ENCODE measurements at places on chromosomes 12 and 14.

DNA sequence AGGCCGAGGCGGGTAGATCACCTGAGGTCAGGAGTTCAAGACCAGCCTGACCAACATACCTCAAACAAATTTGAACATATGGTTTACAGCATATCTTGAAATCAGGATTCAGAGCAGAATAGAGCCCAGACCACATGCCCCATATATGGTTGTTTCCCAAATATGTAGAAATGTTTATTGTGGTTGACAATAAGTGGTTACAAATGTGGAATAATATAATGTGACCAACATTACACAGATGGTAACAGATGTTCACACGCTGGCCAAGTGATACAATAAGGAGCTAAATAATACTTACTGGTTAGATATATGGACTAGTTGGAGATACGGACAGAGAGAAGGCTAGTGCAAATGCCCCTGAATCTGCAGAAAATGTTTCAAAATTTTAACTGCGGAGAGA lies 85.3 kb downstream of the MAPKAPK5 start:
- DNase-seq = no peak

DNA sequence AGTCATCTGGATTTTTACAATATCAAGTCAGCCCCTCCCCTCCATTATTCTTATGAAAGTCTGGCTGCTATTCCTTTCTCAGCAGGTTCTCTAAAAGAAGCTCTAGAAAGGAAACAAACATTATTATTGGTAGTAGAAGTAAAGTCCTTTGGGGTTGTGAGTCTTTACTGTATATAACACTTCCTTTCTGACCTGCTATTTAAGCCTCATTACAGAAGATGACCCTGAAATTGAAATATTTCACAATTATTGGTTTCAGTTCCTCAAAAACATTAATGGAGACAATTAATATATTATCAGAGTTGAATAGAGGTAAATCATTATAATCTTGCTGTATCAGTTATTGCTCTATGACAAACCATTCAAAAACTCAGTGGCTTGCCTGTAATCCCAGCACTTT lies 19.3 kb downstream of the PLEKHA5 start:
- no peak for DNase-seq

- DNase-seq = no peak
Observed at GRCh38 chr12:452667-453210, 7.0 kb upstream of the B4GALNT3 start.

- DNase-seq = no peak
Observed at GRCh38 chr14:64676410-64677008, 27.7 kb upstream of the PLEKHG3 start.

DNA sequence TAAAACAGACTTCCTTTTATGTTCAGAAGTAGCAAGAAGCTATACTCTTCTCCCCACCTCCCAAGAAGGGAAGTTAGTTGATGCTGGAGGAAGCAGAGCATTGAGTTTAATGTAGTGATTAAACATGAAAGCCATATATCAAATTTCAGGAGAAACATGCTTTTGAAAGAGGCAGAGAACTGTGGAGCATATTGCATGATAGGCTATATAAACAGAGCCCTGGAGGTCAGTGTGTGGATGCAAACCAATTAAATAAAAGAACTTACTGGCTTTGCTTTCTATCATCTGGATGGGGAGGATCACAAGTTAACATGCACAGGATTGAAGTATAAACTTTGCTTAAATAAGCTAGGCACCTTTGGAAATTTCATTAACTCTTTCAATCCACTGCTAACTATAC lies 94.1 kb downstream of the MSRB3 start:
- DNase-seq = no peak

DNA sequence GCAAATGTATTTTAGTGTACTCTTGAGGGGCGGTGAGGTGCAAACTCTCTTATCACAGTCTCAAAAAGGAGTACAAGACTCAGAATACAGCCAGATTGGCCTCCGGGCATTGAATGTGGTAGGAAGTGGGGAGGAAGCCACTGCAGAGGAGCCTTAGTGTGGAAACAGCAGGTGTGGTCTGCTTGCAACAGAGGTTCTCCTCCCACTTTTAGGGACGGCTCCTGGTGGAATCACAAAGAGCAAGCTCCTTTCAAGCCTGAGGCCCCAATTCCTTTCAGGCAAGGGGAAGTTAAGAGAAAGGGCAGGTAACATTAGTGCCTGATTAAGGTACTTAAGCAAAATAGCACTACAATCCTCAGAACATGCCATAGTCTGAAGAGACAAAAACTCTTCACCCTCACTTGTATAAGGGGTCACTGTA lies 23.7 kb upstream of the SLC2A3 start:
- DNase-seq = no peak

DNA sequence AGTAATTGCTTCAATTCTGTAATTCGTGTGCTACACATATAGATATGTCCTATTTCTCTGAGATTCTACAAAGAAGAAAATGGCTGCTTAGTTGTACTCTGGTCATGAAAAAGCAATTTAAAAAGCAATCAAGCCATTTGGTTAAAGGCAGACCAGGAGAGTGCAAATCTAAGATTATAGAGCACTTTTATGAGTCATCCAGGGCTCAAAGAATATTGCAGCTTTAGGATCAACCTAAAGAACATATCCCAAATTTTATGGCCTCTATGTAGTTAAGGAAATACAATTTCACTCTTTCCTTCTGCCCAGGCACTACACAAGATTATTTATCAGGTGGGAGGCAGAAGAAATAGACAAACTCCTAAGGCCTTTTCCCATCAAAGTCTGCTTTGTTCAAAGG lies 332.8 kb downstream of the SEC23A start:
- DNase-seq = no peak

- DNase-seq = no peak
Observed at GRCh38 chr14:46091819-46092218, 559.8 kb downstream of the RPL10L start.

DNA sequence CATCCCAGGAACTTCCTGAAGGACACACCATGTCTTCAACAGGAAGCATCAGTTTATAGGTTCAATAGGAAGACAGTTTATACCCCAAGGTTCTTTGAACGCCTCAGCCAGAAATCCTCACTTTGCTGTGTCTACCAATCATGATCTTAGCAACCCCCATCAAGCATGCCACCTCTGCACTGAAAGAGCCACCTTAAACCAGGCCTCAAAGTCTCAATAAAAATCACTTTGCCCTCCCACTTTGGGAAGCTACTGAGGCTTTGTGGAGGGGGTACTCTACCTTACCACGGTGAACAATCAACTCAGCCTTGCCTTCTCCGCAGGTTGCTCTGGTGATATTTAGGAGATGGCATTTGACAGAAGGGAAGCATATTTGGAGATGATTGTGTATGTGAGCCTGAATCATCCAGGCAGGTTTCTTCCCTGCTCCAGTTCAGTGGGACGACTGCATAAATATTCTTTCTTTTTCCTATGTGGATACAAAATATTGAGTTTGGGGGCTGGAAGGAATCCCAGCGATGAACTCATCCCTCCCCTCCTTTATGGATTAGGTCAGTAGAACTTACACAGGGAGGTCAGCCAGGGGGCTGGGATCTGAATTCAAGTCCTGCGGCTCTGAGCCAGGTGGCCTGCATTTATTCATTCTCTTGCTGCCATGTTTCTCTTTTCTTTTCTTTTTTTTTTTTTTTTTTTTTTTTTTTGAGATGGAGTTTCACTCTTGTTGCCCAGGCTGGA lies 42.8 kb upstream of the VASH1 start:
- DNase-seq = no peak

DNA sequence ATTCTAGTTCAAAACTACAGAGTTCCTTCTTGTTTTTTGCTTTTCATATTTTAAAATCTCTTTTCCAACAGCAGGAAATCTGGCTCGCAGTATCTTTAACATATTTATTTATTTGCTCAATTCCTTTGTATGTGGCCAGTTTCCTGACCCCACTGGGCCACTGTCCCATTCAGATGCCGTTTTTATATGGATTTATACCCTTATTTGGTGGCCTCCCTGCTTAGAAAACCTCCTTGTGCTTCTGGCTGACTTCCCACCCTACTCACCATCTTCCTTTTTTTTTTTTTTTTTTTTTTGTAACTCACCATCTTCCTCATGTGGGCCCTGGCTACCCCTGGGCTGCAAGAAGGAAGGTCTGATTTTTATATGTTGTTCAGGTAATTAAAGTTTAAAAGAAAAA lies 53.9 kb downstream of the TTLL5 start:
- DNase-seq = no peak

- no peak for DNase-seq
Observed at GRCh38 chr12:97936165-97936564, 473.6 kb downstream of the RMST start.

- no peak for DNase-seq
Observed at GRCh38 chr12:125503128-125503527, 437.9 kb downstream of the AACS start.

DNA sequence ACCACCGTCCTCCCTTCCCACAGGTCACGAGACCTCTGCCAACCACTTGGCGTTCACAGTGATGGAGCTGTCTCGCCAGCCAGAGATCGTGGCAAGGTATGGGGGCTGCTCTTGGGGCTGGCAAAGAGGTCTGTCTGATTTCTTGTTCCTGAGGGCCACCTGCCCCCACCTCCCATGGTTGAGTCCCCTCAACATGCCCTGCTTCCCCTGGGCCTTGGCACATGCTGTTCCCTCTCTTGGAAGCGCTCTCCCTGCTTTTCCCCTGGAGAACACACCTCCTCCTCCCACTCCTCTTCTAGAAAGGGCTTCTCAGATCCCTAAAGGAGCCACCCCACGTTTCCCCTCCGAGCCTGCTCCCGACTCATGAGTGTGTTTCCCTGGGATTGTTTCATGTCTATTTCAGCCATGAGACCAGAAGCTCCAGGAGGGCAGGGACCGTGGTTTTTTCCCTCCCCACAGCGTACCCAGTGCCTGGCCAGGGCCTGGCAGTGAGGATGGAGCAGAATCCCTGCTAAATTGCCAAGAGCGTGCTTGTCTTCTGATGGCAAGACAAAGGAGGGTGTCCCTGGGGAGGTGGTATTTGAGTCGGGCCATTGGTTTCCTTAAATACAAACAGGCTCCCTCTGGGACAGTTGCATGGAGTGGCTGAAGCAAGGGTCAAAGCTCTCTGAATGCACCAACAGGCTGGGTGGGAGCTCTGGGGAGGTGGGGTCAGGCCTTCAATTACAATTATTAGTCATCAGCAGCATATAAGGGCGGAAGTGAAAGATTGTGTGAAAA lies 34.1 kb downstream of the CYP46A1 start:
- no peak for DNase-seq

GRCh38 chr14:98489115-98489514 lies 782.9 kb downstream of the BCL11B start:
- no peak for DNase-seq

DNA sequence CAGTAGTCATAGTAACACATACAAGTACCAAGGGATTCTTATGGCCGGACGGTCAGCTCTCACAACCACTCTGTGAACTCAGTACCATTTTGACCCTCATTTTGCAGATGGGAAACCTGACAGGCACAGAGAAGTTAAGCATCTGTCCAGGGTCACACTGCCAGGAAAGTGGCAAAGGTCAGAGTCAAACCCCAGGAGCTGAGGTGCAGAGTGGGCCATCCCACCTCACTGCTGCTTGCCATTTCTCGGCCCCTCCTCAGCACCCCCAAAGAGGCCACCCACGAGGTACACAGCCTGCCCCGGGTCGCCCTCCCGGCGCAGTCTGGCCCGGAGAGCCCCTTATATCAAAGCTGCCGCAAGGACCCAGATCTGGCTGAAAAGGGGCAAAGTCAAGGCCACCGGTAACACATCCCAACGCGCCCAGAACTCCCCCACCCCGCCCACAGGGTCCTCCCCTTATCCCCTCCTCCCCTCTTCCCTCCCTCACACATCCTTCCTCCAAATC lies 1.7 kb downstream of the NCOR2 start:
- DNase-seq = no peak

GRCh38 chr14:75339059-75339458 lies 60.4 kb downstream of the FOS start:
- DNase-seq = no peak

GRCh38 chr14:102824832-102825231 lies 47.6 kb downstream of the TRAF3 start:
- DNase-seq = no peak

DNA sequence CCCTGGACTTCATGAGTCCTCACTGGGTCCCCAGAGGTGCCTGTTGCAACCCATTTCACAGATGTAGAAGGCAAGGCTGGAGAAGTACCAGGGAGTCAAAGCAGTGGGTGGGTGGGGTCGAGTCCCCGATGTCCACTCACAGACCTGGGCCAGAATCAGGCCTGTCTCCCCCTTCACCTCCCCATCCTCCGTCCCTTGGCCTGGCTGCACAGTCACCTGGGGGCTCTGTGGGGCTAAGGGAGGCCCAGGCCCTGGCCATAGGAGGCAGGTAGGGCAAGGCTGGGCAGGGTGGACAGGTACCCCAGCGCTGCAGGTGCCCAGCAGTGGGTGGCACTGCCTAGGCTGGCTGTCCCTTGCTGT lies 29.5 kb downstream of the RTL1 start:
- no peak for DNase-seq

DNA sequence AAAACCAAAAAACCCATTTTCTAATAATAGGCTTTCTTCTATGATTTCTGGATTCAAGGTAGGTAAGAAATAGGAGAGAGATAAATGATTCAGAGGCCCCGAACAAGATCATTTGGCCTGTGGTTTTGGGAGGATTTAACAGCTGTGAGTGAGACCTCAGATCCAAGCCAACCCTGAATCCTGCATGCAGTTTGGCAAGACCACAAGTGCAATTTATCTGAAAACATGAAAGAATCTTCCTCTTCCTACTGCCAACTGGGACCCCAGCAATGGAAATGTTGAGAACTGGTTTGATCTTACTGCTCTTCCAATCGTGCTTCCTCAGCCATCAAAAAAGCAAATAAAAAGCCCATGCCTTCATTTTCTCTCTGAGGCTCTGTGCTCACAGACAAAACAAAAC lies 519.7 kb upstream of the TBX3 start:
- no peak for DNase-seq

DNA sequence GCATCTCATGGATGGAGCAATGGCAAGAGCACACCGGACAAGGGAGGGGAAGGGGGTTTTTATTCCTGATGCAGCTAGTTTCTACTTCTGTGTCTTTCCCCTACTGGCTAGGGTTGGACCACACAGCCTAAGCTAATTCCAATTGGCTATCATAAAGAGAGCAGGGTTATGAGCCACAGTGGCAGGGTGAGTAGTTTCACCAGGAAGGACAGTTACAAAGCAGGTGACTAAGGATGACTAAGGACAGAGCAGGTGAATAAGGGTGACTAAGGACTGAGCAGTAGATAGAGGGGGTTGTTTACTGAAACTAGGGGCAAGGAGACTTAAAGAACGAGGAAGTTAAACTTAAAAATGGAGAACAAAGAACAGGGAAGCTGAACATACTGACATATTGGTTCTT lies 321.4 kb upstream of the SEL1L start:
- no peak for DNase-seq

DNA sequence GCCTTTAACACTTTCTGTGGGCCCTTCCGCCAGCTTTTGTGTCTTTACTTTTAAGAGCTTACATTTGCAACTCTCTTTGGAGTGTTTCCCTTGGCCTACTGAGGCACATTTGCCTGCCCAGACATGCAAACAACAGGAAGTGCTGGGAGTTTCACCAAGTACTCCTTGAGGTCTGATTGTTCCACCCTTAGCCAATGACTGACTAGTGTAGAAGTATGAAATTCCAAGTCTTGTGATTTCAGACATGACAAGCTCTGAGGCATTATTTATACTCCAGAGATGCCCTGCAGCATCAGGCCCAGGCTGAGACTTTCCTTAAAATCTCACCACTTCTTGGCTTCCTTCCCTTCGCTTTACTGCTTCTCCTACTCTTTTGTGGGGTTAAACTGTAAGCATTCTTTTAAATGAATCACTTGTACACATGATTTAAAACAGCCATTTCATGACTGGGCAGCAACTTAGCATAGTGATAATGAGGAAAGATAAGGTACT lies 174.1 kb downstream of the SLC6A15 start:
- DNase-seq = no peak

GRCh38 chr12:12946686-12947355 lies 5.1 kb downstream of the GPRC5D start:
- DNase-seq = no peak
